Liver (tissue), 10 donors: ENCODE measurements at places on chromosomes 13 and 19. TPM values are rescaled to one million over a fixed set of nuclear protein-coding genes. Genes with fewer than 3 reads are reported as not detected.

DNA sequence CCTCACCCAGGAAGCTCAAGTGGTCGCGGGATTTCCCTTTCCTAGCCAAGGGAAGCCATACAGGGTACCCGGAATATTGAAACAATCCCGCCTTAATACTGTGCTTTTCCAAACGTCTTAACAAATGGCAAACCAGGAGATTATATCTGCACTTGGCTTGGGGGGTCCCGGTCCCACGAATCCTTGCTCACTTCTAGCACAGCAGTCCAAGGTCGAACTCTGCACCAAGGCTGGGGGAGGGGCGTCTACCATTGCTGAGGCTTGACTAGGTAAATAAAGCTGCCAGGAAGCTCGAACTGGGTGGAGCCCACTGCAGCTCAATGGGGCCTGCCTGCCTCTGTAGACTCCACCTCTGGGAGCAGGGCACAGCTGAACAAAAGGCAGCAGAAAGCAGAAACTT is 1644.8 kb downstream of the PCDH9 start:
- no peak for DNase-seq

Gene IQCN
- total RNA-seq, result 0.19 TPM

DNA sequence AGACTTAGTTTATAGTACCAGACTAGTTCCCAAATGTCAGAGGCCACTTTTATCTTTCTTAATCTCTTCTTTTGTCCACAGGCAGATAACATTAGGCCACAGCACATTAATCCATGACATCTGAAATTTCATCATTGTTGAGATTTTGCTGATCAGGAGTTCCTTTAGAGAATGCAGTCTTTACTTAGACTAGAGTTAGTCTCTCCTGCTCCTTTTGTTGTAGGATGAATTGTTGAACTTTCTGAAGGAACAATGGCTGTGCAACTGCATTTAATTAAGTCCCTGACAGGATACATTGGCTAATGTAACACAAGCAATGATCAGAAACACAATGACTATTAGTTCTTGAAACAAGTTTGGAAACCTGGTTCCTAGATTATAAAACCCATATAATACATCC is 266.3 kb downstream of the PCDH20 start:
- no peak for DNase-seq

DNA sequence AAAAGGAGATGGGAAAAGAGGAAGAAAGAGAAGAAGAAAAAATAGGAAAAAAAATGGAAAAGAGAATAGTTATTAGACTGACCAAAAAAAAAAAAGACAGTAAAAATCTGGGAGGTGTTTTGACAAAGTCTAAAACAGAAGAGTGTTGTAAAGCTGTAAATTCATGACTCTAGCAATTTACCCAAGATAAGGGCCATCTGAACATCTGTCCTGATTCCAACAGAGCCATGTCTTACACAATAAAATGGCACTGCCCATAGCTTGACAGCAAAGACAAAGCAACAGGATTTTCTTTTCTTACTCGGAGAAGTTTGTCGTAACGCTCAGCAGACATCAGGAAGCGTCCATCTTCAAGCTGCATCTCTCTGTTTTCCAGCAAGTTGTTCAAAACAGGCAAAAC is 69.8 kb downstream of the VWA8 start:
- no peak for DNase-seq

GRCh38 chr19:10701955-10702525 is 801 bp downstream of the QTRT1 start:
- no peak for DNase-seq

Gene UHRF1
- 0.25 TPM for total RNA-seq

Gene PRRG2
- total RNA-seq, result 1.1 TPM

Gene OLFM2
- total RNA-seq, result 1.1 TPM

Gene KCNC3
- 1.4 TPM for total RNA-seq

GRCh38 chr13:33789739-33790138 is 28.2 kb upstream of the RFC3 start:
- DNase-seq, result no peak

GRCh38 chr13:58579468-58579867 is 947.9 kb downstream of the PCDH17 start:
- no peak for DNase-seq

Gene ZNF468
- 7.4 TPM for total RNA-seq

DNA sequence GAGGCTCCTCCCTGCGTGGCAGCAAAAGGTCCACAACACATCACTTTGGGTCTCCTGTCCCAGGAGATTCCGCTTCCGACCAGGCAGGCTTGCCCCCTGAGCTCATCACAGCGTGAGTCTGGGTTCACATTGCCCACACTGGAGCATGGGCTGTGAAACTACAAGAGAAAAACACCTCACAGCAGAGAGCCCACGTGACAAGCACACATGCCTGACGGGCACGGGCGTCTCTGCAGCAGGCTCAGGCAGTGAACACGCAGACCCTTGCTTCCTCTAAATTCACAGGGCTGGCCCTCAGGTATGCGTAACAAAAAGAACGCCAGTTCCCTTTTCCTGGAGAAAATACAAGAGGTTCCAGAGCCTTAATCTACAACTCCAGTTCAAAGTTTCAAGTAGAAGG is 41.9 kb downstream of the RASA3 start:
- no peak for DNase-seq

DNA sequence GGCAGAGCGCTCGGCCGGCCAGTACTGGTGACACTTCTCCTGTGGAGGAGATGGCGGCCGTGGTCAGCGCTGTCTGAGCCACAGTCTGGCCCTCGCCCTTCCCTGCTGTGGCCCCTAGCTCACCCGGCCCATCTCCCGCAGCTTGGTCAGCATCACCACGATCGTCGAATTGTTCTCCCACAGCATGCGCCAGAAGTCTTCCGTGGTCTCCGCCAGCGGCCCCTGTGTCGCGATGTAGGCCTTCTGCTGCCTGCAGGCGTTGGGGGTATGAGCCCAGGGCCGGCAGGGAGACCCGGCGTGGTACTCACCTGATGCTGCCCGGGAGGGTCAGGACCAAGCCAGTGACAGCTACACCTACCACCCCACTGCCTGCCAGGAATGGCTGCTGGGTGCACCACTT is 130.1 kb downstream of the PTPRS start:
- DNase-seq, result no peak
